GM23248 (cell line): ENCODE measurements at places on chromosomes 2 and 18. TPM values are rescaled to one million over a fixed set of nuclear protein-coding genes. Genes with fewer than 3 reads are reported as not detected.

AP1S3 gene
- 0.43 and 1.8 TPM in 2 replicates for total RNA-seq

DNA sequence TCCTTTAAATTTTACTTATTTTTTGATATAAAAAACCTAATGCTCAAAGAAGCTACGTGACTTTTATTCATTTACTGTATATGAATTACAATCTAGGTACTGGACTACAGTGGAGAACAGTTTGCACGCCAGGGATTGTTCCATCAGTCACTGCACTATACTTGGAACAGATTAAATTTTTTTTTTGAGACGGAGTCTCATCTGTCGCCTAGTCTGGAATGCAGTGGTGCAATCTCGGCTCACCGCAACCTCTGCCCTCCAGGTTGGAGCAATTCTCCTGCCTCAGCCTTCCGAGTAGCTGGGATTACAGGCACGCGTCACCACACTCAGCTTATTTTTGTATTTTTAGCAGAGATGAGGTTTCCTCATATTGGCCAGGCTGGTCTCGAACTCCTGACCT lies 330.0 kb upstream of the SLC14A2 start:
- no peak for DNase-seq

USP34 gene
- total RNA-seq: 77.6 and 90.5 TPM in 2 replicates

DNA sequence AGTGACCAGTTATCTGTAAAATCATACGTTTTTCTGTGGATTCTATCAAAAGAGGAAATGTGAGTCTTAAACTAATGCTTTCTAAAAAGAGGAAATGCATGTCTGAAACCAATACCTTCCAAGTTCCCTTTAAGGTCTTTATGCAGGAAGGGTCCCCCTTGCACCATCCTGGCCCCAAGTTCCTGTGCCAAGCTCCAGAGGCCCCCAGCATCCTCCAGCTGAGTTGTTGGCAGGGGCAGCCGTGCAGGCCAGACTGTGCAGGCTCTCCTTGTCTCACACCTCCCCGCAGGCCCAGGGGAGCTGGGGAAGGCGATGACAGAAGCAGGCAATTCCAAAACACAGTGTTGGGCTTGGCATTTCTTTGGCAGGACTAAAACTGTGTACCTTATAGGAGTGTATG lies 39.2 kb downstream of the DPYSL5 start:
- no peak for DNase-seq

GRCh38 chr2:60963190-60963589 lies 54.3 kb upstream of the PEX13 start:
- DNase-seq: no peak

DNA sequence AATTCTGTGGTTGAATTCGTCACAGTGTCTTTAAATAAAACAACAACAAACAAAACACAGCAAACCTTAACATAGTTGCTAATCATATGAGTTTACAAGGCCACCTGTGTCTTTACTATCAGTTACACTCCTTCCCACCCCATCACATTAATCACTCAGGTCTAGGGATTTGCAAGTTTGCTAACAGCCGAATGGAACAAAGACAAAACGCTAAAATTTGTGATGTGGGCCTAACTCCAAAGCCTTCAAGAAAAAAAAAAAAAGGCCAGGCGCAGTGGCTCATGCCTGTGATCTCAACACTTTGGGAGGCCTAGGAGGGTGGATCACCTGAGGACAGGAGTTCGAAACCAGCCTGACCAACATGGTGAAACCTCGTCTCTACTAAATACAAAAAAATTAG lies 566 bp upstream of the POLI start:
- DNase-seq: peak; percentile 15

QPCT gene
- total RNA-seq: 37.4 and 37.5 TPM in 2 replicates

DNA sequence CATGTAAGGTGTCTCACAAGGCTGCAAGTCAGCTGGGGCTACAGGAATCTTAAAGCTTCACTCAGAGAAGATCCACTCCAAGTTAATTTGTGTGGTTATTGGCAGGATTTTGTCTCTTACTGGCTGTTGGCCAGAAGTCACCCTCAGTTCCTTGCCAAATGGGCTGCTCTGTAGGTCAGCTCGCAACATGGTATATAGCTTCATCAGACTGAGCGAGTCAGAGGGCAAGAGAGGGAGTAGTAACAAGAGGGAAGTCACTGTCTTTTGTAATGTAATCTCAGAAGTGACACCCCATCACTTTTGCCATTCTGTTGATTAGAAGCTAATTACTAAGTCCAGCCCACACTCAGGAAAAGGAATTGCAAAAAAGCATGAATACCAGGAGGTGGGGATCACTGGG lies 119.5 kb downstream of the LRRTM1 start:
- DNase-seq: no peak

GRCh38 chr2:100580367-100581276 lies 17.8 kb downstream of the PDCL3 start:
- no peak for DNase-seq

IL18R1 gene
- total RNA-seq: 1.5 and 1.6 TPM in 2 replicates

DNA sequence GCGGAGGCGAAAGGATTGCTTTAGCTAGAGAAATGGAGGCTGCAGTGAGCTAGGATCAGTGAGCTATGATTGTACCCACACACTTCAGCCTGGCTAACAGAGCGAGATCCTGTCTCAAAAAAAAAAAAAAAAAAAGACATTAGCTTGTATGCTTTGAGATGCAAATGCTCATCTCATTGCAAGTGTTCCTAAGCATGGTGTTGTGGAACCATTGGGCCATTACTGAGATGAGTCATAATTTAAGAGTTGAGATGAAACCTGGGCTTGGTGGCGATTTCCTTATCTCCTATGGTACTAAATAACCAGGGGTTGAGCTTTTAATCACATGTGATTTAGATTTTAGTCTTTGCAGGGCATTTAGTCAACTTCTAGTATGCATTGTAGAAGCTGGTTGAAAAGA lies 2.2 kb downstream of the PLEKHA3 start:
- DNase-seq: peak; percentile 11

DNA sequence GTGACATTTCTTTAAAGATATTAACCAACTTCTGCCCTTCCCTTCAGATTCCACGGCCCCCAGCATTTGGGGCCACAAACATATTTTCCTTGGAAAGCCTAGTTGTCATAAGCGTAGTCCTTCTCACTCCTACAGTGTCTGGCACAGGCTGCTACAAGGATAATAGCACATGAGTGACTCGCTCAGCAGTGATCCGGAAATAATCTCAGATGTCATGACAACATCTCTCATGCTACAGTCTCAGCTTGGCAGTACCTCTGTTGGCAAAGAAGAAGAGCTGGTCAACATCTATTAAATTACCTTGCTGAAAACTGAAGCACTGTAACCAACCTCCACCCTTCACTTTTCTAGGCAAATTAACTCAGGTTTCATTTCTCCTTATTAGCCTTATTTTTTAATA lies 351.7 kb downstream of the RAD51AP2 start:
- peak; percentile 37 for DNase-seq

DNA sequence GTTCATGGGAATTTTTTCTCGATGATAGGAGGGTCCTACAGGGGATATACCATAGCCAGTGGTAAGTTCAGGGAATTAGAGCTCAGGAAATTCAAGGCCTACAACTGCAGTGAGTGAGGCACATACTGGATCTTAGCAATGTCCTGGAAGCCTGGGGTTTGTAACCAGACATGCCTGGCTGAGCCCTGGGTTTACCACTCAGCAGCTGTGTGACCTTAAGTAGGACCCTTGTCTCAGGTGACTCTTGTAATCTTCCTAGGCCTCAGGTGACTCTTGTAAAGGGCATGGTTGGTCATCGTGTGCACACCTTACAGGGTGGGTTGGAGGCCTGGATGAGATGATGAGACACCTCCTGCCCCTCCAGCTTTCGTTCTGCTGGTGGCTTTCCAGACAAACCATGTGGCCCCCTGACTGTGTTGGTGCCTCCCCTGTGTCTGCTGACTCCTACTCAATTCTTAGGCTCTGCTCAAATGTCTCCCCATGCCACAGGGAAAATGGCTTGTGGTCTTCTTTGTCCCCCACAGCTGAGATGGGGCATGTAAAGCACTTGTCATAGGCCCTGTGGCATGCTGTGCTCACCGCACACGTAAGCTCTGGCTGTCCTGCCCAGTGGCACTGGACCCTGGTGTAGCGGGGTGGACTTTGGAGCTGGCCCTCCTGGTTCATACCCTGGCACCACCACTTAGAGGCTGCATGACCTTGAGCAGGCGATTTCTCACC lies 94.1 kb downstream of the FHOD3 start:
- DNase-seq: no peak

GRCh38 chr2:959457-959856 lies 8.8 kb downstream of the SNTG2 start:
- DNase-seq: no peak

TEX44 gene
- total RNA-seq: not detected in 2 replicates

DNA sequence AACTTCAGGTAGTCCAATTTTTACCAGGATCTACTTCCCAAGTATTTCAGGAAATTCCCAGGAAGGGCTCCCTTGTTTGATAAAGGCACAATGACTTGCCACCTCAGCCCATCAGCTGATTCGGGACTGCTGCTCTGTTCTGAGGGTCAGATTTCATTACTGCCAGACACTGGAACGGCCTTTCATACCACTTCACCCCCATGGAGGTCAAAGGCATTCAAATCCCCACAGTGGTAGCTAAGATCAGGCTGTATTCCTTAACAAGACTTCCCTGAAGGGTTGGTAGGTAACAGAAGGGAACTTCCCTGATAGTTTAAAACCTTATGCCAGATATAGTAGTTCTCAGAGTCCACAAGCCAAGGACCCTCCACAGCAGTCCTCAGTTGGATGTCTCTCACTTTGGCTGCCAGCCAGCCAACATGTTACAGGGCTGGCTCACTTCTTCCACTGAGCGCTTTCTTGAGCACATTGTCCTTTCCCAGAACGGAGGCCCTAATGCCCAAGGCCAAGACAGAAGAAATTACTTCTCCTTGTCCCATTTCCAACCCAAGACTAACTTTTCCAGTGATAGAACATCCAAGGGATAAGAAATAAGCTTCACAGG lies 40.0 kb upstream of the GLS start:
- DNase-seq: no peak

GRCh38 chr2:58651930-58652329 lies 410.8 kb upstream of the FANCL start:
- DNase-seq: no peak

DNA sequence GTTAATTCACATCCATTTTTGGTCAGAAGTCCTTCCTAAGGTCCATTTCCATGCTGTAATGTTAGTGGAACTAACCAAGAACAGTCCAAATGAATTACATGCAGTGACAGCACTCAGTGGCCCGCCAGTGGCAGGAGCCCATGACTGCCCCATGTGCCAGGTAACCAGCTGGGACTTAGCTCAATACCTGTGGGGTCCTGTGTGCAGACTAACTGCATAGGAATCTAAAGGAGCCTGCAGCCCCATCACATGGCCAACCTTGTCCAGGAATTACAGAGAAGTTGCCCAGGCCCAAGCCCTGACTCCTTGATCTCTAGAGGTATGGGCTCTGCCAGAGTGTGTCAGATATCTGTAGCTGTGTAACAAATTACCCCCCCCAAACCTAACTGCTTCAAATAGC lies 35.4 kb upstream of the GPR17 start:
- no peak for DNase-seq

- peak; percentile 90 for DNase-seq
Measured at GRCh38 chr2:238370823-238371372, 50.6 kb downstream of the TRAF3IP1 start.

ELOA2 gene
- not detected in 2 replicates for total RNA-seq

HOXD9 gene
- total RNA-seq: 4.2 and 7.0 TPM in 2 replicates

GRCh38 chr2:207720517-207721187 lies 9.2 kb downstream of the CCNYL1 start:
- DNase-seq: no peak

GRCh38 chr18:61502472-61502871 lies 169.2 kb downstream of the CDH20 start:
- peak; percentile 78 for DNase-seq
